Neural progenitor cell (in vitro differentiated cells): ENCODE measurements at places on chromosomes 13 and 19.

GRCh38 chr13:41289463-41289881 is 21.6 kb upstream of the NAA16 start:
- DNase-seq: no peak

GRCh38 chr13:91203430-91203829 is 144.1 kb upstream of the MIR17HG start:
- DNase-seq: no peak

GRCh38 chr13:70490320-70490935 is 382.2 kb upstream of the KLHL1 start:
- DNase-seq: no peak

DNA sequence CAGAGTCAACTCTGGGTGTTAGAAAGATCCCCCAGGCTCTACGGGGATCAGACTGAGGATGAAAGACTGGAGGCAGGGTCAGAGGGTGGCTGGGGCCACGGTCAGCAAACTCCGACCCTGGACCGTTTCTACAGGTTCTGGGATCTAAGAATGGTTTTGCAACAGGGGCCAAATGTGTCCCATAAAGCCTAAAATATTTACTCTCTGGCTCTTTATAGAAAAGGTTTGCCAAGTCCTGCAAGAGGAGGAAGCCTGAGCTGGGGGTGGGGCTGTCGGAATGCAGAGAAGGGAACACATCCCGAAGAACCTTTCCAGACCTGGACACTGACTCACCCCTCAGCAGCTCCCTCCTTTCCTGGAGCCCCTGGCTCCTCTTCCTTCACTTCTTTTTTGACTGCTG is 20.7 kb downstream of the LIG1 start:
- DNase-seq: no peak

- no peak for DNase-seq
Observed at GRCh38 chr13:90416519-90416918, 931.0 kb upstream of the MIR17HG start.

DNA sequence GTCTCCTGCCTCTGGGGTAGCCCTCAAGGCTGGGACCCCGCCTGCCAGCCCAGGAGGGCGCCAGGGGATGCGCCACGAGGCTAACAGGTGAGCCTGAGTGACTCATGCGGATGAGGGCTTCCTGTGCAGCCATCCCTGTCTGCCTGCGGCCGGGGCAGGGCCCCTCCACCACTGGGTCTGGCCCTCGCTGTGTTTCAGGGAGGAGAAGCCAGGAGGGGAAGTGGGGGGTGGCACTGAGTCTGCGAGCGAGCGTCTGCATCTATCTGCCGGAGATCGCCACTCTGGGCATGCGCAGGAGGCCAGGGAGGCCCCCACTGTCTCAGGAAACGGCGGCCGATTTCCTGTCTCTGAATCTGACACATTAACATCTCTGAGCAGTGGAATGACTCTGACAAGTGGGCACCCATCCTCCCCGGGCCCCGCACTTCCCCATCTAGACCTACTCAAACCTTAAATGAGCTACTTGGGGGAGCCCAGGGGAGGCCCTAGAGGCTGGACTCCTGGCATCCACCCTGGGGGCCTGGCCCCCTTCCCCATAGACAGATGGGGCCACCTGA is 19.7 kb downstream of the RFX1 start:
- DNase-seq: peak; percentile 55

DNA sequence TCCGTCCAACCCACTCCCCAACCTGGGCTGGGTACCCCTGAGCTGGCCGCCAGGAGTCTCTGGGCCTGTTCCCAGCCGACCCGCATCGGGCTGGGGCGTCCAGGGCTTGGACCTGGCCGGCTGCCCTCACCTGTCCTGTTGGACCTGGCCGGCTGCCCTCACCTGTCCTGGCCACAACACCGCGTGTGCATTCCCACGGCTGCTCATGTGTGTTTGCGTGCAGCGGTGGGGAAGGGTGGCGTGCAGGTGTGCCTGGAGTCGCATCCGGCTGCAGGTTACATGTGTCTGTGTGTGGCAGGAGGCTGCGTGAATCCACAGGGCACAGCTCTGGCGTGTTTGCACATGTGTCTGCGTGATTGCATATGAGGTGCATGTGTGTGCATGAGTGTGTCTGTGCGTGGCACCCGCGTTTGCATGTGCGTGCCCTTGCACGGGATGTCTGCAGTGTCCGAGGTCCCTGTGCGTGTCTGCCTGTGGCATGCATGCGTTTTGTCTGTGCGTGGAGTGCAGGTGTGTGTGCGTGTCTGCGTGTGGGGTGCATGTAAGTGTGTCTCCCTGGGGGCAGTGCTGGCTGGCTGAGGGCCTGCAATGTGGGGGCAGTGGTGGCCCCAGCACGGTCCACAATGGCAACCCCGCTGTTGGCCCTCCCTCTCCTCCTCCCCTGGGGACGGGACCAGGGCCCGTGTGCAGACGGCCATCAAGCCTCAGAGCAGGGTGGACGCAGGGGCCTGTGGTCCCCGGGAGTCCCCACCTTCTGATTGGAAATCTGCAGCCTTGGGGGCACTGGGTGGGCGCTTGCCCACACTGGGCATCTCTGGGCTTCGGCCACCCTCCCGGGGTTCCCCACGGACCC is 3.4 kb downstream of the EFNA2 start:
- no peak for DNase-seq

DNA sequence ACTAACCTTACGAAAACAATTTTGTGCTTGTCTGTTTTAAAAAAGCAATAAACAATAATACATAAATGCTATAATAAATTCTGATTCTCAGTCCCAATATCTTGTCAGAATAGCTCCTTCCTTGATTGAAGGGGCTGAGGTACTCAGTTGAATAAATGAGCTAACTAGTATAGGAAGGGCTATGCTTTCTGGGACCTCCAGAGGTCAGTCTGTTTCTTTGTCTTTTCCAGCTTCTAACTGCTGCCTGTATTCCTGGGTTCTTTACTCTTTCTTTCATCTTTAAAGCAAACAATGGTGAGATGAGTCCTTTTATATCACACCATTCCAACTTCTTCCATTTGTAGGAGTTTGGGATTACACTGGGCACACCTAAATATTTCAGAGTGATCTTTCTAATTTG is 1297.0 kb upstream of the ATXN8OS start:
- peak; percentile 57 for DNase-seq

GRCh38 chr13:98285317-98285716 is 108.2 kb upstream of the RNF113B start:
- DNase-seq: no peak

DNA sequence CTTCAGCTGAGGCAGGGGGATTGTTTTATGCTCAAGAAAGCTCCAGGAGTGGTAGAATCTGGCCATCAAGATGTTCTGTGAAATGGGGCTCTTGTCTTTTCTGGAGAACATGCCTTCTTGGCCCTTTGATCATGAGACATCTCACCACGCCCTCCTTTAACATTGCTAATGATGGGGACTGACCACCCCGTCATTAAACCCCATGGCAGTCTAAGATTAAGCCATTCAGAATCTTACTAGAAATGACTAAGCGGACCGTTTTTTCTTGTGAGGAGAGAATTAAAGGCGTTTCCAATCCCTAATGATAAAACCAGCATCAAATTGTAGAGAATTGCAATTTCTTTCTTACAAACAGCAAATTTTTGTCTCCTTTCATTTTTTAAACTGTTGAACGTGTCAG is 89.4 kb downstream of the COL4A2 start:
- no peak for DNase-seq

DNA sequence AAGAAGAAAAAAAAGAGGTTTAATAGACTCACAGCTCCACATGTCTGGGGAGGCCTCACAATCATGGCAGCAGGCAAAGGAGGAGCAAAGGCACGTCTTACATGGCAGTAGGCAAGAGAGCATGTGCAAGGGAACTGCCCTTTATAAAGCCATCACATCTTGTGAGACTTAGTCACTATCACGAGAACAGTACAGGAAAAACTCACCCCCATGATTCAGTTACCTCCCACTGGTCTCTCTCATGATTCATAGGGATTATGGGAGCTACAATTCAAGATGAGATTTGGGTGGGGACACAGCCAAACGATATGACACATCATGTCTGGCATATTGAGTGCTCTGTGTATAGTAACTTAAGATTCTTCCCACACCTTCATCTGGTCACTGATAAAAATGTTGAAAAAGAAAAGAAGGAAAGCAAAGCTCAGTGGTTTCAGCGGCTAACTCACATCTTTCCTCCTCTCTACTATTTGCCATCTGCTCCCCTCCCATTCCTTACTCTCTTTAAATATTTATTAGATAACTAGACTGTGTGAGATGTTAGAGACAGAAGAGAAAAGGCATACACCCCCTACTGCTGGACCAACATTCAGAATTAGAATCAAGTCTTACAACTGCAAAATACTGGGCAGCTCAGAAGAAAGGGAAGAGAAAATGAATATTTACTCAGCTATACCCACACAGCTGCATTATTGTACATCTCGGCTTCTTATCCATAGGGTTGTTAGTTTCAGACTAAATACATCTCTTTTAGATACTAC is 60.1 kb upstream of the AKAP11 start:
- DNase-seq: no peak

GRCh38 chr13:43305416-43305815 is 282.0 kb downstream of the DNAJC15 start:
- DNase-seq: no peak

DNA sequence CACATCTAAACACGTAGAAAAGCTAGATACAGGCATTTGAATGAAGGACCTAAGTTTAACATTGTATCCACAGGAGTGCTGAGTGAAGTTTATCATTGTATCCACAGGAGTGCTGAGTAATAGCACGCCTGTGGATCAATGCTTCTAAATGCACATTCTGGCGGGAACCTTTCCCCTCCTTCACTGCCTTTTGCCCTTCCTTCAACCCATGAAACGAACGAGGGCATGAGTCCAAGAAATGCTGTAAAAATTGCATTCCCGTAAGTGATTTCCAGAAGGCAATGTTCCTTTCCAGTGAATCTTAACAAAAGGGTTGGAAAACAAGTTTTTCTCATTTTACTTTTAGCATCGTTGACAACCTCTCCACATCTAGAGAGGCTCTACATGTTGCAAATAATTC is 88.1 kb downstream of the ZDHHC20 start:
- DNase-seq: no peak

GRCh38 chr13:63460462-63461090 is 2044.9 kb upstream of the PCDH20 start:
- DNase-seq: no peak

DNA sequence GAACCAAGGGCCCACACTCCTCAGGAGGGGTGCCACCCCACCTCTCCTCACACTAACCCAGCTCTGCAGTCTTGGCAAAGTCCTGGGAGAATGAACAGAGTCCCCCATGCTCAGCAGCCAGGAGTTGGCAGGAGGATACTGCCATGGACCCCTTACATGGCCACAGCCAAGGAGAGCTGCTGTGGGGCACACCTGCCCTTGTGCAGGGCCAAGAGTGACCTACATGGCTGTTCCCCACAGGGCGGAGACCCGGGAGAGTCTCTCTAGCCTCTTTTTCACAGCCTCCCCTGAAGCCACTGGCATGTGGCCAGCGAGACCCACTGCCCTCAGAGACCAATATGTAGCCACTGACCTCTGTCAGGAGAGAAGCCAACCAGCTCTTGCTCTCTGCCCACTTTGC is 45.9 kb upstream of the VSTM2B start:
- DNase-seq: no peak

DNA sequence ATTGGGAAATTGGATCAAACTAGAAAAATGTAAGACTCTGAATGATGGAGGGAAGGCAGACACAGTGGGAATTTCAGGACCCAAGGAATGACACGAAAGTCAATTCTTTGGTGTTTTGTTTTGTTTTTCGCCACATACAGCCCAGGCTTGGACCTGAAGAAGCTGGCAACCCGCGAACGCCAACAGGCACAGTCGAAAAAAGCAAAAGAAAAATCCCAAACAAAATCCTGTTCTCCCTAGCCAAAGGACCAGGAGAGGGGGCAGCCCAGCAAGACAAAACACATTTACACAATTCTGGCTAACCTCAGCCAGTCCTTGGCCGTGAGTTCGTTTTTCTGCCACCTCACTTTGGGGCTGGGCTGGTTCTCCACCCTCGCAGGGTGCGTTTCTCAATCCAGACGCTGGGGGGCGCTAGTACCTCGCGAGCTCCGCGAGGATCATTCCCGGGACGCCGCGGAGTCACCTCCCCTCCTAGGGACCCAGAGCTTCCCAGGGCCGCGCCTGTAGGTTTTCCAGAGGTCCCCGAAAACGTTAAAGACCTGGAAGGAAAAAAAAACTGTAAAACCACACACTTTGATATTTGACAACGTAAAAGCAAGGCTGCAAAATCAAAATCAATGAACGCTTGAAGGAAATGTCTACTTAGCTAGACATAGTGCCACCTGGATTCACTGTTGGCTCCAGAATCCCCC is 34.9 kb upstream of the TPM4 start:
- DNase-seq: peak; percentile 86

DNA sequence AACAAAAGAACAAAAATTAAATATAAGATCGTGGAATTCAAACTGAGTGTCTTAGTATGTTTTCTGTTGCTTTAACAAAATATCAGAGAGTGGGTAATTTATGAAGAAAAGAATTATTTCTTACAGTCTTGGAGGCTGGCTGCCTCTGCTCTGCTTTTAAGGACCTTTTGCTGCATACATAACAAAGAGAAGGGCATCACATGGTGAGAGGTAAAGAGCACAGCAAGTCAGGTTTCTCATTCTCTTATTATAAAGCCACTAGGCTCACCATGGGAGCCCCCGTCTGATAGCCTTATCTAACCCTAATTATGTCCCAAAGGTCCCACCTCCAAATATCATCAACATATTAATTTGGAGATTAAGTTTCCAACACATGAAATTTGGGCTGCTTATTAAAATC is 231.3 kb downstream of the SLITRK6 start:
- peak; percentile 37 for DNase-seq

DNA sequence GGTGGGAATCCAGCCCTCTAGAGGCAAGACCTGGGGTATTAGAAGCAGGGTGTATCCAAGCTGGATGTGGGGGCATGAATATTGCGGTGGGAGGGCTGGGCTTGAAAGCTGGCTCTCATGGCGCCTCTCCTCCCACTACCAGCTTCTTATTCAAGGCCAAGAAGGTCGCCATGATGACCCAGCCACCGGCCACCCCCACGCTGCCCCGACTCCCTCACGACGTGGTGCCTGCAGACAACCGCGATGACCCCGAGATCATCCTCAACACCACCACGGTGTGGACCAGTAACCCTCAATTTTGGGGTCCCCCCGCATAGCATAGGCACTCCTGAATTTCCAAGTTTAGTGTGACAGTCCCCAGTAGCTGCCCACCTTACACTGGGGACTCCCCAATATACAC is 41.7 kb downstream of the RYR1 start:
- no peak for DNase-seq

GRCh38 chr13:61013796-61014195 is 401.9 kb downstream of the PCDH20 start:
- no peak for DNase-seq

GRCh38 chr13:40878823-40879222 is 89.4 kb downstream of the SLC25A15 start:
- DNase-seq: no peak

- no peak for DNase-seq
Observed at GRCh38 chr13:73422973-73423372, 364.2 kb downstream of the KLF5 start.

GRCh38 chr13:20442375-20442774 is 83.3 kb downstream of the CRYL1 start:
- DNase-seq: peak; percentile 26

- DNase-seq: peak; percentile 85
Observed at GRCh38 chr19:19461671-19462622, 53.4 kb downstream of the TSSK6 start.
